ENCODE measurements at places on chromosomes 6 and 20.

GRCh38 chr20:54284928-54285704, 77.2 kb downstream of the PFDN4 start:
- DNase-seq: peak; percentile 45

DNA sequence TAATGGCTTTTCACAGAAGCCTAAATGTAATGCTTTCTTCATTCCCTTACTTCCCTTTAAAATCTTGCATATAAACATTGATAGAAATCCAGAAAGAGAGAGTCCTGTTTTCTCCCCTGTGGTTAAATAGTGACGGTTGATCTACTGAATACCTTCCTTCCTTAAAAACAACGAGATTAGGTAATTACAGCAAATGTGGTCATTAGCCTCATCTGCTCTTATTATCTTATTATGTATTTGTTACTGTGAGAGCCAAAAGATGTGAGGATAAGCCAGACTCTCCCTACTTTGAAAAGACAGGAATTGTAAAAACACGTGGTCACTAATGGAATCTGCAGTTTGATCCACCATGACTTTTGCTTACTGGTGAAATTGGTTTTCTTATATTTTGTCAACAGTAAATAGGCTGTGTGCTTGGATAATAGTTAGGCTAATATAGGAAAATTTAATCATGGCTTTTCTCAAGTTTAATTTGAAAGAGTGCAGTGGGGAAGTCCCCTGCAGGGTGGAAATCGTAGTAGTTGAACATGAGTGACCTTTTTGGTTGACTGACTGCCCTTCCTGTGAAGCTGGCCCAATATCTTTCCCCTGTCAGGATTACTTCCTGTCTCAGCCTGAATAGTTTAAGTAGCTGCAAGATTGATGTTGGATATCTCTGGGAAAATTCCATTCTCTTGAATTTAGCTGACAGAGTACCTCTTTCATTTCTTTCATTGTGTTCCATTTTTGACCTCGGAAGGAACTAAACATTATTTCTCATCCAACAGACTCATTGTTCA, 62.8 kb downstream of the JARID2 start:
- DNase-seq: no peak

- no peak for DNase-seq
These were observed 3.7 kb downstream of the TFB1M start for GRCh38 chr6:155310596-155310995.

GRCh38 chr6:3788408-3789017, 37.0 kb upstream of the PXDC1 start:
- DNase-seq: no peak

DNA sequence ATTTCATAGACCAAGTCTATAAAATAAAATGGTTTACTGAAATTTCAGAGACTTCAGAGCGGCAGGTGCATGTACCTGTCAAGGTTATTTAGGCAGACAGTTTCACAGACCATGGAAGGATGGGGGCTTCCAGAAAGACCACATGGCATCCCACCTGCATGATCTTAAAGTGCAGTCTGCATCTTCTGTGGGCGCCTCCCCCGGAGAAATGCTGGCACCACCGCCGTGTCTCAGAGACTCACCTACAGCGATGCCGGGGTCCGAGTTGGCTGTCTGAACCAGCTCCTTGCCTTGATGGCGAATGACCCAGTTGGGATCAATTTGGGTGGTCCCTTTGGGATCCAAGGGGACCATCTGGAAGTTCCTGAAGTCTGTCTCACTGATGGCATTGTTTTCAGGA, 30.6 kb downstream of the THBS2 start:
- DNase-seq: no peak
